Sigmoid colon (tissue), 7 donors: ENCODE measurements at places on chromosomes 12 and 14. TPM values are rescaled to one million over a fixed set of nuclear protein-coding genes. Genes with fewer than 3 reads are reported as not detected.

- no peak within 1 kb of the TSS for H3K27ac ChIP-seq
- peak within 1 kb of the TSS; percentile 10 for H3K4me3 ChIP-seq
Observed at GRCh38 chr12:84912198-84913128, at the start of gene SLC6A15. TSS of gene SLC6A15 (minus strand) at chr12:84912799. CDS start at chr12:84892120, 20,679 bp downstream.

- no peak overlapping the region for H3K27ac ChIP-seq
- H3K4me3 ChIP-seq = no peak overlapping the region
- H3K36me3 ChIP-seq = no peaks in the 10 kb centered on the region
Observed at GRCh38 chr14:23895480-23895879, 58.1 kb upstream of the DHRS4 start.

- H3K36me3 ChIP-seq = no peaks in the 10 kb centered on the region
- no peak overlapping the region for H3K27ac ChIP-seq
- no peak overlapping the region for H3K4me3 ChIP-seq
- no peaks in the 10 kb centered on the region for H3K4me1 ChIP-seq
- DNase-seq = no peak
Observed at GRCh38 chr14:42000450-42000849, 393.8 kb downstream of the LRFN5 start.

- H3K27ac ChIP-seq = no peak overlapping the region
- no peak for DNase-seq
- H3K27me3 ChIP-seq = no peaks in the 10 kb centered on the region
- no peaks in the 10 kb centered on the region for H3K36me3 ChIP-seq
Observed at GRCh38 chr14:23804817-23805216, 148.8 kb upstream of the DHRS4 start.

- H3K27ac ChIP-seq = no peak overlapping the region
- no peak overlapping the region for H3K4me3 ChIP-seq
- no peaks in the 10 kb centered on the region for H3K27me3 ChIP-seq
- DNase-seq = no peak
Observed at GRCh38 chr14:65044596-65044959, 57.7 kb downstream of the MAX start.

GRCh38 chr12:92973614-92974013 is 44.5 kb upstream of the EEA1 start:
- DNase-seq = no peak
- no peaks in the 10 kb centered on the region for H3K4me1 ChIP-seq
- H3K36me3 ChIP-seq = no peaks in the 10 kb centered on the region
- no peak overlapping the region for H3K4me3 ChIP-seq
- H3K27me3 ChIP-seq = no peaks in the 10 kb centered on the region

DNA sequence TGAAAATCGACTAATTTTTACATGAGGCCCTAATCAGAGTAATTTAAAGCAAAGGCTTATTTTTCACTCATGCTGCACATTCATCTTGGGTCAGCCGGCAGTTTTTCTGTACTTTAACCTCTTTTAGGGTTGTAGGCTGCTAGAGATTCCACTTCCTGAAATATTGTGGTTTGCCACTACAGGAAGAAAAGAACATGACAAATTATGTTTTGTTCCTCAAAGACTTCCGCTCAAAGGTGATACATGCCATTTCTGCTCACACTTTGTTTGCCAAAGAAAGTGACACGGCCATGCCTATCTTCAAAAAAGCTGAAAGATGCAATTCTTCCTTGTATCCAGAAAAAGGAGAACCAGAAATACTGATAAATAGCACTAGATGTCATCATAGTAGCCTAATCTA is 183.4 kb upstream of the PPFIA2 start:
- no peak for DNase-seq
- no peaks in the 10 kb centered on the region for H3K27me3 ChIP-seq
- no peaks in the 10 kb centered on the region for H3K4me1 ChIP-seq
- no peak overlapping the region for H3K4me3 ChIP-seq
- no peak overlapping the region for H3K27ac ChIP-seq

- no peak overlapping the region for H3K27ac ChIP-seq
- H3K4me1 ChIP-seq = peaks cover 31% of the 10 kb centered on the region
- H3K36me3 ChIP-seq = peaks cover 51% of the 10 kb centered on the region
- H3K27me3 ChIP-seq = no peaks in the 10 kb centered on the region
Observed at GRCh38 chr14:23089498-23090253, 5.3 kb downstream of the ACIN1 start.

DNA sequence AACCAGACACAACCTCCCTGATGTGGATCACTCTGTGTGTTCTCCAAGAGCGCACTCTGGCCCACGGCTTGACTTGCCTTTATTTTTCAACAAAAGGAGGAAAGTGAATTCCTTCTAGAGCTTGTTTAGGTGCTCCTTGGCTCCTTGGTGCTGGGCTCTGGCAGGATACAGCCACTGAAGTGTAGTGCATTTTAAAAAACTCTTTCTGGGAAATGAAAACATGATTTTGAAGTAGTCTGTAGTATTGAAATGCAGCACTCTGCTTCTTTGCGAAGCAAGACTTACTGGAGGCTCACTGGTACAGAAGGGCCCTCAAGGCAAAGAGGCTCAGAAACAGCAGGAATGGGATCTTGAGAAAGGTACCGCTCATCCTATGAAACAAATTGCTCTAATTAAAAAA is 81.6 kb downstream of the PTCSC3 start:
- no peaks in the 10 kb centered on the region for H3K27me3 ChIP-seq
- no peaks in the 10 kb centered on the region for H3K4me1 ChIP-seq
- no peak overlapping the region for H3K27ac ChIP-seq

GRCh38 chr14:68961781-68962584 is 17.1 kb downstream of the ACTN1 start:
- no peak for DNase-seq
- peak overlapping the region; percentile 100 for H3K27ac ChIP-seq
- H3K36me3 ChIP-seq = no peaks in the 10 kb centered on the region
- peaks cover 100% of the 10 kb centered on the region for H3K4me1 ChIP-seq

GRCh38 chr14:101336183-101336582 is 225.1 kb upstream of the DIO3 start:
- peaks cover 17% of the 10 kb centered on the region for H3K4me1 ChIP-seq
- no peaks in the 10 kb centered on the region for H3K27me3 ChIP-seq
- no peak overlapping the region for H3K27ac ChIP-seq
- DNase-seq = no peak

DNA sequence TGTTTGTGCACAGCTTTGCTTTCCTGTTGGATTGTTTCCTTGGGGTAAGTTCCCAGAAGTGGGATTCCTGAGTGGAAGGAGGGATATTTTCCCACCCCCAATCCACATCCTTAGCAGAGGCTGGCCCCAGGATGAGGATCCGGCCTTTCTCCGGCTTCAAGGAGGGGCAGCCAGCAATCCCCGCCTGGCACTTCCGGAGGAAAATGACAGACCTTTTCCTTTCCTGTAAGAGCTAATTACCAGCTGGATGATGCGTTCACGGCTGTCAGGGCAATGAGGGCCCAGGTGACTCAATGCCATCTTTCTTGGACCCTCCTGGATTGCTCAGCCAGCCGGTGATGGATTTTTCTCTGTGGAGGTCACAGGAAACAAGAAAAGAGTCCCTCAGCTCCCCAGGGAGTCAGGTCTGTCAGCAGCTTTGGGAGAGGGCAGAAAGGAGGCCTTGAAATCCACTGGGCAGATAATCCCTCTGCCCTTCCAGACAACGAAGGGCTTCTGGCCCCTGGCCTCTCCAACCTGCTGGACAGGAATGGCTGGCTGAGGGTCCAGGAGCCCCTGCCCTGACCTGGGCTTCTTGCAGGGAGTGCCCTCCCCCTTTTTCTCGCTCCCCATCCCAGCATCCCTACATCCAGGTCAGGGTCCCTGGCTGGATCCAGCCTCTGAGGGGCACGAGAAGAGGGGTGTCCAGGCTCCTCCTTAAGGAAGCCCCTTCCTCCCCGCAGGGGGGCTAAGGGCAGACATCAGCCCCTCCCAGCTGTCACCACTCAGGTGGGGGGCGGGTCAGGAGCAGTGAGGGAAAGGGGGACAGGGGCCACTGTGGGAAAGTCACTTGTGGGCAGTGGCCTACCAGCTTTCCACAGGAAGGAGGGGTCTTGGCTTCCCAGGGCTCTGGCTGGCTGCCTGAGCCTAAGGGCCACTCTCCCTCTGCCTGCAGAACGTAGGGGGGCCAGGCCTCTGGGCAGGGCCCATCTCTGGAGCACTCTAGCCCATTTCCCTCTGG is 16.1 kb upstream of the CCDC85C start:
- H3K4me3 ChIP-seq = no peak overlapping the region
- H3K36me3 ChIP-seq = no peaks in the 10 kb centered on the region
- H3K27me3 ChIP-seq = no peaks in the 10 kb centered on the region
- H3K4me1 ChIP-seq = peaks cover 23% of the 10 kb centered on the region
- H3K27ac ChIP-seq = no peak overlapping the region

- DNase-seq = no peak
- H3K4me1 ChIP-seq = no peaks in the 10 kb centered on the region
- H3K4me3 ChIP-seq = no peak overlapping the region
- H3K27me3 ChIP-seq = no peaks in the 10 kb centered on the region
Observed at GRCh38 chr14:99057576-99058083, 214.4 kb downstream of the BCL11B start.

DNA sequence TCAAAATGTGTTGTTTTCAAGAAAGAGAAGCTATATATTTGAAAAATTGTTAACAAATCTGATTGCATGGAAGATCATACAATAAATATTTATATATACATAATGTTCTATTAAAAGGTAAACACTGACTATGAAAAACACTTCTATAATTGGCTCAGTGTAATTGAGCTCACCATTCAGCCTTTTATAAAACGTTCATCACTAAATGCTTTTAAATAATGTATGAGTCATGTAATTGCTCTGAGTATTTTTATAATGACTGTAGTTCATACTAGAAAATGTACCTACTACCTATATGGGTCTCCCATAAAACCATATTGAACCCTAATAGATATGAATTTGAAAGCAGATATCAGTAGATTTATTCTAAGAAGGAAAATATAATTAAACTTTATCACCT is 240.4 kb upstream of the MGAT4C start:
- no peak overlapping the region for H3K27ac ChIP-seq
- no peaks in the 10 kb centered on the region for H3K36me3 ChIP-seq
- no peak overlapping the region for H3K4me3 ChIP-seq
- DNase-seq = no peak

DNA sequence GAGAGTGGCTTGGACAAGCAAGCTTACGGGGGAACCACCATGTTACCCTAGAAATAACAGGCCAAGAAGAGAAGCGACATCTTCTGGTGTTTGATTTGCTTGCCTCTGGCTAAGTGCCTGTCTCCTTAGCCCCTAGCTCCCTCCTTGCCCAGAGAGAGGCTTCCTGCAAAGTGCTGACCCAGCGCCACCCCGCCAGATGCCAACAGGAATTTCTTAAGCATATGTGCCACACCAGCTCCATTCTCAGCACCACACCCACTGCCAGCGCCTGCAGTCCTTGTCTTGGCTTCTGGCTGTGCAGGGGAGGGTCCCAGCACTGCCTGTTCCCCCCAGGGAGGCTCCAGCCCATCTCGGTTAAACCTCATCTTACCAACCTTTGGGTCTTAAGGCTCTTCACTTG is 74.2 kb upstream of the NCOR2 start:
- H3K36me3 ChIP-seq = no peaks in the 10 kb centered on the region
- no peak overlapping the region for H3K4me3 ChIP-seq
- peaks cover 31% of the 10 kb centered on the region for H3K4me1 ChIP-seq
- H3K27me3 ChIP-seq = no peaks in the 10 kb centered on the region

- H3K4me3 ChIP-seq = no peak overlapping the region
- peaks cover 17% of the 10 kb centered on the region for H3K4me1 ChIP-seq
- H3K27ac ChIP-seq = peak overlapping the region; percentile 67
- no peaks in the 10 kb centered on the region for H3K27me3 ChIP-seq
Observed at GRCh38 chr12:27331927-27332324, 710 bp upstream of the BMAL2 start.

DNA sequence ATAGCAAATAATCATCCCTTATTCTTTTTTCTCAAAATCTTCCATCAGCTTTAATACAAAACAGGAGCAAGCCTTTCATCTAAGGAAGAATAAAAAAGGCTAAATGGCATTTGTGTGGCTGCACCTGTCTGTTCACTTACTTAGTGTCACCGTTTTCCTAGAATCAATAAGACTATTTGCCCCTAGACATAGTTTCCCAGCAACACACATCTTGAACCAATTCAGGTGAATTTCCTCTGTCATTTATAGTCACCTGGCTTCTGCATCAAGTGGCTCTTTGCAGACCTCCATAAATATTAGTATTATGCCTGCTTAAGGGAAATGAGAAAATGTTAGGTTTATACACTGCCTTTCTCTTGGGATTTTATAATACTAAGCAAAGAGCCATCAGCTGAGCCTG is 17.4 kb upstream of the GCH1 start:
- DNase-seq = no peak
- H3K27ac ChIP-seq = no peak overlapping the region
- H3K27me3 ChIP-seq = no peaks in the 10 kb centered on the region
- H3K36me3 ChIP-seq = no peaks in the 10 kb centered on the region
- no peak overlapping the region for H3K4me3 ChIP-seq

DNA sequence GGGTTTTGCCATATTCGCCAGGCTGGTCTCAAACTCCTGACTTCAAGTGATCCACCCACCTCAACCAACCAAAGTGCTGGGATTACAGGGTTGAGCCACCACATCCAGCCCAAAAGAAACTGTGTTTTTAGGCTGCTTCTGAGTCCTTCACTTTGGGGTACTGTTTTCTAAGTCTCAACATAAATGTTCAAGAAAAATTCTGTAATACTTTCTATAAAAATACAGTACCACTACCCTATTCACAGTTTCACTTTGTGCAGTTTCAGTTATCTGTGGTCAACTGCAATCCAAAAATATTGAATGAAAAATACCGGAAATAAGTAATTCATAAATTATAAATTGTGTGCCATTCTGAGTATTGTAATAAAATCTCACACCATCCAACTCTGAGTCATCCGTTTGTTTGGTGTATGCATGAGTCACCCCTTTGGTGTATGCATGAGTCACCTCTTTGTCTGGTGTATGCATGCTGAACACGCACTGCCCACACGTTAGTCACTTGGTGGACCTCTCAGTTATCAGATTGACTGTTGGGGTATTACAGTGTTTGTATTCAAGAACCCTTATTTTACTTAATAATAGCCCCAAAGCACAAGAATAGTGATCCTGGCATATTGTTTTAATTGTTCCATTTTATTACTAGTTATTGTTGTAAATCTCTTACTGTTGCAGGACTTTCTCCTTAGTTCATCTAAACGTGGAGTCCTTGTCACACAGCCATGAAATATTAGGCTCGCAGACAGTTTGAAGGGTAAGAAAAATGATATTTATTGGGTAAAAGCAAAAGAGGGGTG is 190.2 kb downstream of the FSCB start:
- H3K27ac ChIP-seq = no peak overlapping the region
- H3K27me3 ChIP-seq = no peaks in the 10 kb centered on the region
- no peak overlapping the region for H3K4me3 ChIP-seq
- H3K4me1 ChIP-seq = no peaks in the 10 kb centered on the region
- H3K36me3 ChIP-seq = no peaks in the 10 kb centered on the region

Gene ERBB3
- total RNA-seq = 20.5 TPM

Gene KRT7
- 0.27 TPM for total RNA-seq

Gene C14orf132
- 30.4 TPM for total RNA-seq

Gene CLEC9A
- not detected for total RNA-seq

Gene CLEC12A
- total RNA-seq = 8.3 TPM

Gene RFLNA
- not detected for total RNA-seq
